ENCODE measurements at places on chromosomes 7 and 10. TPM values are rescaled to one million over a fixed set of nuclear protein-coding genes. Genes with fewer than 3 reads are reported as not detected.

- no peak for DNase-seq
- H3K4me1 ChIP-seq: peaks cover 98% of the 10 kb centered on the region
- H3K4me3 ChIP-seq: no peak overlapping the region
Observed at GRCh38 chr10:32943395-32943794, 14.6 kb downstream of the ITGB1 start.

DNA sequence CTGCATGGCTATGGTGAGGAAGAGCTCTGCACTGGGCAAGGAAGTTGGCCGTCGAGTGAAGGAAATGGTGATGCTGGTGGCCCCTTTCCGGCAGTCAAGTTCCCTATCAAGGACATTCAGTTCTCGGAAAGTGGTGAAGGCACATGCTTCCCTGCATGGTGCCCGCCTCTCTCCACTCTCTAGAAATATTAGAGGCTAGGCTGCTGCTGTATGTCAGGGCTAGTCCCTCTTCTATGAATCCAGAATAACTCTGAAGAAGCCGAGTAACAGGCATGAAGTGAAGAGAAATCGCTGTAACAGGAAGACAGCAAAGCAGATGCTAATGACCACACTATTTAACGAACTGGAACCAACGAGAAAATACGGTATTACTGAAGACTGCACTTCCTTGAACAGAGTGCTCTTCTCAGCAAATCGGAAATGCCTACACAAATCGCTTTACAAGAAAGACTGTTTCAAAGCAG lies 5.4 kb downstream of the IDI1 start:
- no peak for DNase-seq
- no peak overlapping the region for H3K27ac ChIP-seq
- no peak overlapping the region for H3K4me3 ChIP-seq
- H3K4me1 ChIP-seq: peaks cover 33% of the 10 kb centered on the region
- H3K36me3 ChIP-seq: peaks cover 30% of the 10 kb centered on the region
- H3K27me3 ChIP-seq: no peaks in the 10 kb centered on the region

SLC29A4 gene
- 29.7 TPM for polyA plus RNA-seq

CNPY1 gene
- not detected for polyA plus RNA-seq

DNA sequence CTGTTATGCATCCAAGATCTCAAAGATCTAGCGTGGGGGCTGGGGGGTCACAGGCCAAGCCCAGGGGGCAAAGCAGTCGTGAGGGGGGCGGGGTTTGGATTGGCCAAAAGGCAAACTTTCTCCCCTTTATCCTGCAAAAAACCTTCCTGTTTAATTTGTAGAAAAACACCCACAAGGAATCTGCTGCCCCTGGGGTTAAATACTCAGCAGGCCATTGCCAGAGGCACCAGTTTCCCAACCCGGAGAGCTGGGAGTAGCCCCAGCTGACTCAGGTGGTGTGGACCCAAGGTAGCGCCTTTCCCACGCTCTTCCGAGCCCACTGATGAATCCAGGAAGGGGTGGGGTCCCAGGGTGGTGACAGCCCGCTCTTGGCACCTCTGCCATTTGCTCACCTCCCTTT lies 21.4 kb downstream of the KCP start:
- H3K36me3 ChIP-seq: no peaks in the 10 kb centered on the region
- no peak for DNase-seq
- peaks cover 1% of the 10 kb centered on the region for H3K27me3 ChIP-seq
- H3K4me1 ChIP-seq: peaks cover 34% of the 10 kb centered on the region

DNA sequence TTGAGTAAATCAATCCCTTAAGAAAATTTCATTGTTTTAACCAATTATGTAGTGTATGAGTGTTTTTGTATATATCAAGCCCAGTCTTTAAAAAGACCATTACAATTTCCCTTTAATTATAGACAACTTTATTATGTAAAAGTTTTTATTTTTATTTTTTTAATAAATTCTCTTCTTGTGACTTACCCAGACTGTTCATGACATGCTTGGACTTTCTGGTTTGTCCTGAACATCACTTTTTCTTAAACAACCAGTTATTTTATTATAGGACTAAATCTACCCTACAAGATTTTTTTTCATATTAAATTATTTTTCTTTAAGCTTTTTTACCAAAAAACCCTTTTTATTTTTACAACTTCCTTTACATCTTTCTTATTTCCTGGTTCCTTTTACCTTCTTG lies 410.4 kb downstream of the ATRNL1 start:
- H3K4me3 ChIP-seq: no peak overlapping the region
- no peaks in the 10 kb centered on the region for H3K36me3 ChIP-seq
- no peaks in the 10 kb centered on the region for H3K4me1 ChIP-seq
- DNase-seq: no peak

GJD4 gene
- polyA plus RNA-seq: not detected

GRCh38 chr7:27220440-27220955 lies 20.6 kb upstream of the HOXA13 start:
- H3K4me1 ChIP-seq: no peaks in the 10 kb centered on the region
- no peak for DNase-seq
- no peaks in the 10 kb centered on the region for H3K36me3 ChIP-seq

MRC1 gene
- not detected for polyA plus RNA-seq

DNA sequence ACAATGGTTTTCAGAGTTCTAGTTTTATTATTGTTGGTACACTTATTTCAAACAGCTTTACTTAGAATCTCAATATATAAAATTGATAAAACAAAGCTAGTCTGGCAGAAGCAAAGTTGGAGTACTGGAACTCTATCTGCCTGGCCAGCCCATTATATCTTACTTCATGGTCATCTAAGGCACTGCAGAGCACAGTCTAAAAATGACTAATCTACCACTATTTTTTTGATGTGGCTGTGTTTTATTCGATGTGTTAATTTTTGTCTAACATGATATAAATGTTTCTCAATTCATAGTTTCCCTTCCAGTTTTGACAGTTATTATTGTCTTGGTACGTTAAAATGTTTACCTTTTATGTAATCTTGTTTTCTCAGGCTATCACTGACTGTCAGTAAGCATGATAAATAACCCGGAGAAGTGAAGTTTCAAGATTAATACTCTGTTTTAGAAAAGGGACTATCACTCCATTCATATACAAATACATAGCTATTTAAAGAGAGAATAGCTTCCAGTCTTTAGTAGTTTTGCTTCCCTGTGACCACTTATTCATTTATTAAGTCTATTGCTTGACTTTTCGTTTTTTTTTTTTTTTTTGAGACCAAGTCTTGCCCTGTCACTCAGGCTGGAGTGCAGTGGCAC lies 60.6 kb upstream of the CSTF2T start:
- H3K4me3 ChIP-seq: no peak overlapping the region
- no peak overlapping the region for H3K27ac ChIP-seq

DNA sequence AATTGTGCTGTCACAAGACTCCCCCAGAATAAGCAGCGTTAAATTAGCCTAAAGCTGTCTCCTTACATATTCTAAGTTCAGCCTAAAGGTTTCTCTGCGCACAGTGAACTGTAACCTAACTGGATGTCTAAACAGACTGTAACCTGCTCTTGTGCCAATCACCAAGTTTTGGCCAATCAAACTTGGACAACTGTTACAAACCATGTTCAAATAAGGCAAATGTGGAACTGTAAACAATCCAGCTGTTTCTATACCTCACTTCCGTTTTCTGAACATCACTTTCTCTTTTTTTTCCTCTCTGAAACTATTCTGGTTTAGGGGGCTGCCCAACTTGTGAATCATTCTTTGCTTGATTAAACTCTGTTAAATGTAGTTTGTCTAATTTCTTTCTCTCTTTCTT lies 252.2 kb upstream of the HABP2 start:
- H3K27me3 ChIP-seq: no peaks in the 10 kb centered on the region
- H3K4me3 ChIP-seq: no peak overlapping the region
- H3K27ac ChIP-seq: no peak overlapping the region
- no peak for DNase-seq

PNLIPRP2 gene
- polyA plus RNA-seq: 0.56 TPM

GRCh38 chr7:620885-621284 lies 101.2 kb upstream of the PDGFA start:
- no peak for DNase-seq
- H3K27ac ChIP-seq: no peak overlapping the region
- no peak overlapping the region for H3K4me3 ChIP-seq
- peaks cover 33% of the 10 kb centered on the region for H3K4me1 ChIP-seq
- H3K27me3 ChIP-seq: no peaks in the 10 kb centered on the region

DNA sequence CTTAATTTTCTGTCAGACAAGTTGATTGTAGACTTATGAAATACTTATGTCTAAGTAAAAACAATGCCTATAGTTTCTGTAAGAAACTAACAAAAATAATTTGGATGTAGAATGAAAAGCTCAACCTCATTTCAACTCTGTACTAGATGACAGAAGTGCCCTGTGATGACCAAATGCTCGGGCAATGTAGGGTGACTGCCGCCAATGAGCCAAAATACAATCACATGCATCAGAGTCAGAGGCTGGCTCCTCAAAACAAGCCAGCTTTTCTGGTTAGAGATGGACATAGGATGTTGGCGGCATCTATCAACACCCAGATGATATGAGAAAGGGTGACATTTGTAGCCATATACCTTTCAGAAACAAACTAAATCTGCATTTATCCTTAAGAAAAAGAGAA lies 23.9 kb downstream of the LMOD2 start:
- H3K4me3 ChIP-seq: no peak overlapping the region
- 0 out of 2 replicates have a peak, but pooled peaks cover 8% of the 10 kb centered on the region for H3K4me1 ChIP-seq
- peaks cover 11% of the 10 kb centered on the region for H3K36me3 ChIP-seq
- DNase-seq: no peak

FZD8 gene
- 0.05 TPM for polyA plus RNA-seq

CAV2 gene
- 0.42 TPM for polyA plus RNA-seq

CUEDC2 gene
- polyA plus RNA-seq: 18.4 TPM

GRCh38 chr7:134520130-134520529 lies 7.2 kb upstream of the AKR1B10 start:
- no peak overlapping the region for H3K27ac ChIP-seq
- no peak for DNase-seq
- no peaks in the 10 kb centered on the region for H3K4me1 ChIP-seq
- H3K36me3 ChIP-seq: no peaks in the 10 kb centered on the region

DNA sequence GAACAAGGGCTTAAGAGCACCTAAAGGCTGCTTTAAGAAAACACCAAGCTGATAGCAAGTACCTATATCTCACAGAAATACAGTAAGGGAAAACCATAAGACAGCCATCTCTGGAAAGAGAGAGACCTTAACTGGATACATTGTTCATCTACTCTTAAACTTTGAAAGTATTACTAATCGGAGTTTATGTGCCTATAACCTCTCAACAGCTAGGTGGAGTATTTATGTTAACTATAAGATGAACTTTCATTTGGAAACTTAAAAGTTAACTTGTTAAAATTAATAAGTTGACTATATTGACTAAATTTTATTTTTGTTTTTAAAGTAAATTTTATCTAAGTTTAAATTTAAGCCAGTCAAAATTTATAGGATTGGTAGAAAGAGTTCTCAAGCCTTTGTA lies 90.6 kb downstream of the USP6NL start:
- peaks cover 14% of the 10 kb centered on the region for H3K36me3 ChIP-seq
- no peak overlapping the region for H3K27ac ChIP-seq
- no peaks in the 10 kb centered on the region for H3K27me3 ChIP-seq
- no peak for DNase-seq
- peaks cover 37% of the 10 kb centered on the region for H3K4me1 ChIP-seq

LEP gene
- 0.04 TPM for polyA plus RNA-seq

DNA sequence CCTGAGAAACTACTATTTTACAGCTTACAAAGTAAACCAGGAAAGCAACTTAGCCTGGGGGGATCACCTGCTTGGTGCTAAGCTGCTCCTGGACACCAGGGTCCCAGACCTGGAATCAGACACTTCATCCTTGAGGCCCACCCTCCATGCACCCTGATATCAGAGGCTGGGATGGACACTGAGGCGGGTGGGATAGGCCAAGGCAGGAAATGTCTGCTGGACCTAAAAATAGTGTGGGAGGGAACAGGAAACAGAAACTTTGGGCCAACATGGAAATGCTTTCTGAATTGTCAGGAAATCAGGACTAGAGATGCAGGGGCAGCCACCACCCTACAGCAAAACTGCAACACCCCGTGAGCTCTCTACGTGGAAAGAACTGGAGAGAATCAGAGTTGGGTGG lies 101.5 kb upstream of the PODXL start:
- H3K4me3 ChIP-seq: no peak overlapping the region
- H3K36me3 ChIP-seq: no peaks in the 10 kb centered on the region
- H3K27ac ChIP-seq: no peak overlapping the region
- H3K4me1 ChIP-seq: no peaks in the 10 kb centered on the region

DNA sequence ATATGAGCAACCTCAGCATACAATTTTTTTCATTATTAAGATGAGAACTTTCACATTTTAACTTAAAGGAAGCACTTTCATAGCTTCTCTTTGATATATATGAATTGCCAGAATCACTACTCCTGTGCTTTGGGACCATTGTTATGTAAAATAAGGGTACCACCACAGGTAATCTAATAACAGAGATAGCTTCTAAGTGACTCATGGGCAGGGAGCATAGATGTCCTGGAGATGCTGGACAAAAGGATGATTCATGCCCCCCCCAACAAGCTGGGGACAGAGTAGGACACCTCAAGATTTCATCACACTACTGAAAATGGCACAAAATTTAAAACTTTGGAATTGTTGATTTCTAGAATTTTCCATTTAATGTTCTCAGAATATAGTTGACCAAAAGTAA lies 641.1 kb downstream of the PCDH15 start:
- H3K4me3 ChIP-seq: no peak overlapping the region
- DNase-seq: no peak
- no peaks in the 10 kb centered on the region for H3K27me3 ChIP-seq
- no peaks in the 10 kb centered on the region for H3K4me1 ChIP-seq
- H3K27ac ChIP-seq: no peak overlapping the region
- H3K36me3 ChIP-seq: no peaks in the 10 kb centered on the region

DNA sequence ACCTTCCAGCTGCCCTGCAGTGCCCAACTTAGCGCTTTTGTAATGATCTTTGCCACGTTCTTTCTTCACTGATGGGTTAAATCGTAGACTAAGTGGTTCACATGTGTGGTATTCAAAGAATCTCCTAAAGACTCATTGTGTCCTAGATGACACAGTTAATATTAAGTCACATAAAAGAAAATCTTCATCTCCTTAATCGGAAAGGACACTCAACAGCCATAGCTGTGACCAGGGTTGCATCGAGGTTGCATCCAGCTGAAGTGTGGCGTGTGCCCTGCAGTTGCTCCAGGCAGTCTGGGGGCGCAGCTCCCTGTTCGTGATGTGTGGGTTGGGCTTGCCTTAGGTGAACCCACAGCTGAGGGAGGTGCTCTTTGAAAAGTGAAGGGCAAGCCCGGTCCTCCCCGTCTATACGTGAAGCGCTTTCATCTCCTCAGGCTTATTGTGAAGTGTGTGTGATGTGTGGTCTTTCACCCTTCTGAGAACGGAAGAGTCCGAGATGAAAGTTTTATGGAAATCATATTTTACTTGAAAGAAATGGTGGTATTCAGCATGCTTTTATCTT lies 122.7 kb downstream of the TRRAP start:
- H3K4me1 ChIP-seq: no peaks in the 10 kb centered on the region
- peaks cover 70% of the 10 kb centered on the region for H3K36me3 ChIP-seq
- no peaks in the 10 kb centered on the region for H3K27me3 ChIP-seq
- H3K4me3 ChIP-seq: no peak overlapping the region
- H3K27ac ChIP-seq: no peak overlapping the region
- no peak for DNase-seq

- no peak for DNase-seq
- H3K36me3 ChIP-seq: peaks cover 11% of the 10 kb centered on the region
- no peak overlapping the region for H3K27ac ChIP-seq
- H3K4me1 ChIP-seq: no peaks in the 10 kb centered on the region
- H3K4me3 ChIP-seq: no peak overlapping the region
Observed at GRCh38 chr10:28558186-28558585, 25.3 kb downstream of the WAC start.
